CD14-positive monocyte (primary cell): ENCODE measurements at places on chromosomes 7 and 10.

- DNase-seq = no peak
Observed at GRCh38 chr7:107049480-107049879, 5.0 kb downstream of the PRKAR2B start.

DNA sequence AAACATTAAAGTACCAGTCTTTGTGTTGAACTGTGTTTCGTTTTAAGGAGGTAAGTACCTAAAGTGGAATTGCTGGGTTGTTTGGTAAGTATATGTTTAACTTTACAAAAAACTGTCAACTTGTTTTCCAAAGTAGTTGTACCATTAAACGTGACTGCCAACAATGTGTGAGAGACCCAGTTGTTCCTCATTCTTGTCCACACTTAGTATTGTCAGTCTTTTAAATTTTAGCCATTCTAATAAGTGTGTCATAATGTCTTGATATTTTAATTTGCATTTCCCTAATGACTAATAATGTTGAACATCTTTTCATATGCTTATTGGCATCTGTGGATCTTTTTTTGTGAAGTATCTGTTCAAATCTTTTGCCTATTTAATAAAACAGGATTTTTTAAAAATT is 74.3 kb downstream of the POLL start:
- DNase-seq = no peak

DNA sequence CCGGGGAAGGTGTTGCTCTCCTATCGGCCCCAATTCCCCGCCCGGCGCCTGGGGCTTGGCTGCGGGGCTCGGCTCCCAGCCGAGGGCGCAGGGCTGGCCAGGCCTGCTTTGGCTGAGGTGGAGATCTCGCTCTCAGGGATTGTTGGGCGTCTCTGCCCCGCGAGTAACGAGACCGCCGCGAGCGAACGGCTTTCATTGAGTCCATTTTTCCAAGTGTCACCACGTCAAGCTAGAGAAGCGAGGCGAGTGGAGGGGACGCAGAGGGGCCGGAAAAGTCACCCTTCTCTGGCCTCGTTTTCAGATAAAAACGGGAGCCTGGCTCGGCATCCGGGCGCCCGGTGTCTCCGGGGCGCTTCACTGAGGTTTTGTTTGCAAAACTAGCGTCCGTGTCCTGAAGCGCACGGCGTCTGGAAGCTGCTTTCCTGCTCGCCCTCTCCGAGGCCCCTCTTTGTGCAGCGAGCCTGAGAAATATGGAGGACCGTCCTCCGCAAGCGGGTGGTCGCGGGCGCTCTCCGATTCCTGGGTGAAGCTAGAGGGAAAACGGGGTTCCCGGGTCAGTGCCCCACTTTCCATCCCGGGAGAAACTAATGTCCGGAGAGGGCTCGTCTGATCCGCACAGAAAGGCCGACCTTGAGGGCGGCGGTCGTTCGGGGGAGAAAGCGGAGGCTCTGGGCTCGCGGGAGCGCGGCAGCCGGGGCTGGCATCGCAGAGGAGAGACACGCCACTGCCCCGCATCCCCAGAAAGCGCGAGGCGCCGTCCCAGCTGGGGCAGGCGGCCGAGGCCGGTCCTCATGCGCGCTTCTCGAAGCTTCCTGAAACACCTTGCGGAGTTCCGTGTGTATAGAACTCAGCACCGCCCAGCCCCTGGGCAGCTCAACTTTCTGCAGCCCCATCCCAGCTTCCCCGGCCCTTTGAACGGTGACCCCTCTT is 3.5 kb upstream of the EN2 start:
- DNase-seq = no peak

DNA sequence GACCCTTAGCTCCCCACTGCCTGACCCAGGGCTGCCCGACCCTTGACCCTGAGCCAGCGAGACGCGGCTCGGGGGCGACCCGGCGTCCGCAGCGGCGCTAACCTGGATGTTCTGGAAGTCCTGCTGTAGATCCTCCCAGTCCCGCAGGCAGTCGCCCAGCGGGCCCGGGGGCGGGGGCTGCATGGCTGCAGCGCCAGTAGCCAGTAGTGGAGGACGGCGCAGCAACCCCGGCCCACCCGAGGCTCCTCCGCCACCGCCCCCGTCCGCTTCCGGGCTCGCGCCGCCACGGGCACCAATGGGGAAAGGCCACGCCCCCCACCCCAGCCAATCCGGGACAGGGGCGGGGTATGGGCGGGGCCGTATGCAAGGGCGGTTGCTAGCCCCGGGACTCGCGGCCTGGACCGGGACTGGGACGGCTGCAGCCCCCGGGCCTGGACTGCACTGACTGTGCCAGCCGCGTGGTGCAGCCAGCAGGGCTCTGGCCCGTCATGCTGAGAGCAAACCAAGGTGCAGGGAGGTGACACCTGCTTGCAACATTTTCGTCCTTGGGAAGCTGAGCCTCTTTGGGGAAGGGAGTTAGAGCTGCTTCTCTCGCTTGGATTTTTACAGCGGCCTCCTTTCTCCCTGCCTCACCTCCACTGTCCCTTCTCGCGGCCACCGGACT is at the start of gene TMEM120A:
Gene TMEM120A (minus strand): TSS at position 208 of the 664 bp plus-strand sequence. CDS start 25 bp downstream, at position 183.
- DNase-seq = peak; percentile 89

DNA sequence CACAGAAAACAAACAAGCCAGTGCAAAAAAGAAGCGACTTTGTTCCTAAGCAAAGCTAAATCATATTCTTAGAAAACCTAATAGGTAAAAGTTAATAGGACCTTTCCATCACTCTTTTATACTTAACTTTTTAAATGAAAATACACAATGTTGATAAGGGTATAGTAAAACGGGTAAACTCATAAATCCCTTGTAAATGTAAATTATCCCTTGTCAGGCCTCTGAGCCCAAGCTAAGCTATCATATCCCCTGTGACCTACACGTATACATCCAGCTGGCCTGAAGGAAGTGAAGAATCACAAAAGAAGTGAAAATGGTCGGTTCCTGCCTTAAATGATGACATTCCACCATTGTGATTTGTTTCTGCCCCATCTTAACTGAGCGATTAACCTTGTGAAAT is 76.4 kb downstream of the GSAP start:
- DNase-seq = no peak

GRCh38 chr10:22534849-22535604 is 179.4 kb downstream of the PIP4K2A start:
- no peak for DNase-seq

- DNase-seq = no peak
Observed at GRCh38 chr10:48234295-48234694, 40.2 kb downstream of the FRMPD2 start.

GRCh38 chr10:77877441-77878344 is 48.9 kb downstream of the DLG5 start:
- peak; percentile 51 for DNase-seq

DNA sequence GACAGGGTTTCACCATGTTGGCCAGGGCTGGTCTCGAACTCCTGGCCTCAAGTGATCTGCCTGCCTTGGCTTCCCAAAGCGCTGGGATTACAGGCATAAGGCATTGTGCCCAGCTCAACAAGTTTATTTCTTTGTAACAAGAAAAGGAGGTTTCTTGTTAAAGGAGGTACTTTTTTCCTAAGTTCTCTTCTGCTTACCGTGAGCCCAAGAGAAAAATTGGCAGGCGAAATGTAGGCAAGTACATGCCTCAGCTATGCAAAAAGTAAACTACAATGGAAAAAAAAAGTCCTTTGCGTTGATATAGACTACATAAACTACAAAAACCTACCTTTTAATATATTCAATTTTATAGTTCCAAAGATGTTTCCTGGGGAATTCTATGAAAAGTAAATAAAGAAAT is 122.6 kb downstream of the DKK1 start:
- DNase-seq = no peak

GRCh38 chr7:151056666-151057505 is 811 bp downstream of the CDK5 start:
- no peak for DNase-seq

- no peak for DNase-seq
Observed at GRCh38 chr10:113532724-113533123, 20.1 kb upstream of the HABP2 start.

DNA sequence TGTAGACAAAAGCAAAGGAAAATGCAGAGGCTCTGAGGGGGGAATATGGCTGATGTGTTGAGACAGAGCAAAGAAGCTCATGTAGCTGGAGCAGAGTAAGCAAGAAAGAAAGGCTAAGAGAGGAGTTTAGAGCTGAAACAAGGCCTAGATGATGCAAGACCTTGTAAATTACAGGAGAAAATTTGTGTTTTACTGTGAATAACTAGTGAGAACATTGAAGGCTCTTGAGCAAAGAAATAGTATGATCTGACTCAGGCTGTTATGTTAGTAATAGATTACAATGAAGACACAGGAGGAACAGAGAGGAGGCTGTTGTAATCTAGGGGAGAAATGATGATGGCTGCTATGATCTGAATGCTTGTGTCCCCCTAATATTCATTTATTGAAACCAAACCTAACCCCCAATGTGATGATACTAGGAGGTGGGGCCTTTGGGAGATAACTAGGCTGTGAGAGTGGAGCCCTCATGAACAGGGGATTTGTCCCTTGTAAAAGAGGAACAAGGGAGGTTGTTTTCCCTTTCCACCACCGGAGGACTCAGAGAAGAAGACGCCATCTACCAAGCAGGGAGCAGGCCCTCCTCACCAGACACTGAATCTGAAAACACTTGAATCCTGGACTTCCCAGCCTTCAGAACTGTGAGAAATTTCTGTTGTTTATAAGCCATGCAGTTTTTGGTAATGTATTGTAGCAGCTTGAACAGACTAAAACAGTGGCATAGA is 394.9 kb downstream of the HTR7 start:
- DNase-seq = no peak
